ENCODE measurements at places on chromosomes 4 and X.

DNA sequence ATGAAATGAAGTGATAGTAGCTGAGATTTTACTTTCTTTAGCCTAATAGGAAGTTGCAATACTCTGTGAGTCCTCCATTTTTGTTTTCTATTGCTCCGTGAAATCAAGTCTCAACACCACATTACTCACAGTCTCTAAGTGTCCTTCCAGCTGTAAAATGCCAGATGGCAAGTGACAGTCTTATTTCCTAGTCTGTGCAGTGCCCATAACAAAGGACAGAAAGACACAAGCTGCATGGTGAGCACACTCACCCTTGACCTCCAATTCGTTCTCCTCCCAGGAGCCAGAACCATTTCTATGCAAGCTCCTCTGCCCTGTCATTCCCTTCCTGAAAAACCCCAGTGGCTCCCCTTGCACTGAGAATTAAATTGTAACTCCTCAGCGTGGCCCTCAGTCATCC lies 101.6 kb downstream of the PARM1 start:
- no peak for DNase-seq

DNA sequence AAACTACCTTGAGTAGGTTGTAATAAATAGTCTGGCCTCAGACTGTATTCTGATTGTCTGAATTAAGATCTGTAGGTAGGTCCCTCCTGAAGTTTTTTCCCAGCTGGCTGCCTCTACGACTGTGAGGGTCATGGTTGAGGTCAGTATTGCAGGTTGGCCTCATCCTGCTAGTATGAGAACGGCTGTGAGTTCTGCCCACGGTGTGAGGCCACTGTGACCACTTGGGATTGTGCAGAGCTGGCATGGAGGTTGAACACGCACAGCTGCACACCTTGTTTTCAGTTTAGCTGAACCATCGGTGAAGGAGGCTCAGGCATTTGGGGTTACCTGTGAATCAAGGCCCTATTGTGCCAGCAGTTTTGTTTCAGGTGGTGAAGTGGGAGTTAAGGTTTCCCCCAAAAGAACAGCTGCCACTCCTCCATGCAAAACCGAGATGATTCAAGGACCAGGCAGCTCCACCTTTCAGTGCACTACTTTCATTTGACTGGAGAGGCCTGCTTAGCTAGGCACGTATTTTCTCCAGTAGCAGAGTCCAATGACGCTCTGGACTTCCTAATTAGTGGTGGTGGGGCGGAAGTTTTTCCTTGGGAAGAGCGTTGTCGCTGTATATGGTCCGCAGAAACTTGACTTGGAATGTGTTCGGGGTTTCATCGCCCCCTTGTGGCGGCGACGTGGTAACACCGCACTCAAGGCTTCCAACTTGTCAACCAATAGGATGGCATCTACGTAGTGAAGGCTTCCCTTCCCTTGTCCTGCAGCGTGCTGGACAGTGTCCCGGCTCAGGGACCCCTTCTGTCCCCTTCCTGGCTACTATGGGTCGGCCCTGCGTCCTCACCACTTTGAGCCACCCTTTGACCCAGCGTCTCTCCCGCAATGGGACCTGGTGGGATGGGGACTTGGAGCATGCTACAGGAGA lies 13.8 kb downstream of the CMC4 start:
- DNase-seq, result peak; percentile 36

DNA sequence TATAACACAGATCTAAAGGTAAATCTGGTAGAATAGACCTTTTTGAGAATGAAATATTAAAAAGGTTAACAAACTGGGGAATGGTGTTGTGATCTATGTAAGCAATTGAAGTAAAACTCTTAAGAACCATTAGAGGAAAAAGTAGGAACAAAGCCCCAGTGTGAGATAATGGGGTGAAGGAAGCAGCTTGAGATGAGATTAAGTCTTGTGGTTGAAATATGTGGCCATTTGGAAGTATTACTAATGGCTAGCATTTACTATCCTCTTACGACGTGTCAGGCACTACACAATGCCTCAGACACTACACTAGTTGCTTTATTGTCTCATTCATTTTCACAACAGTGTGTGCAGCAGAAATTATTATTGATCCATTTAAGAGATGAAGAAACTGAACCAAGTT lies 25.9 kb upstream of the NDNF start:
- no peak for DNase-seq

DNA sequence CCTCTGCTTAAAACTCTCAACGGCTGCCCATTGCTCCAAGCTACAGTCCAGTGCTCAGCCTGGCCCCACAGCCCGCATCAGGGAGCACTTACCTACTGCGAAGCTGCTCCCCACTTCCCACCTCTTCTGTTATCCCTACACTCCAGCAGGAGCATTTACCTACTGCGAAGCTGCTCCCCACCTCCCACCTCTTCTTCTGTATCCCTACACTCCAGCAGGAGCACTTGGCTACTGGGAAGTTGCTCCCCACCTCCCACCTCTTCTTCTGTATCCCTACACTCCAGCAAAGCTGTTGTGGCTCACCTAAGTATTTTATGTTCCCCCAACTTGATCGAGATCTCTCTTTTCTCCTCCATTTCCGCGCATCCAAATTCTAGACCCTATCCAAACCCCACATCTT lies 563.3 kb upstream of the ZFP42 start:
- no peak for DNase-seq

DNA sequence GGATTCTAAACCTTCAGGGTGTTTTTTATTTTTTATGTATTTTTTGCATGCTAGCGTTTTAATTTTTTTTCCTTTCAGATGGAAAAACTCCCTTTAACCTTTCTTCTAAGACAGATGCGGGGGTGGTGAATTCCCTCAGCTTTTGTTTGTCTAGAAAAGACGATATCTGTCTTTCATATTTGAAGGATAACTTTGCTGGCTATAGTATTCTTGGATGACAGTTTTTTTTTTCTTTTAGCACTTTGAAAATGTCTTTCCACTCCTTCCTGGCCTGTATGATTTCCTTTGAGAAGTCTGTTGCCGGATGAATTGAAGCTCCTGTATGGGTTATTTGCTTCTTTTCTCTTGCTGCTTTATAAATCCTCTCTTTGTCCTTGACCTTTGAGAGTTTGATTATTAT lies 26.6 kb downstream of the PSAPL1 start:
- DNase-seq, result no peak

DNA sequence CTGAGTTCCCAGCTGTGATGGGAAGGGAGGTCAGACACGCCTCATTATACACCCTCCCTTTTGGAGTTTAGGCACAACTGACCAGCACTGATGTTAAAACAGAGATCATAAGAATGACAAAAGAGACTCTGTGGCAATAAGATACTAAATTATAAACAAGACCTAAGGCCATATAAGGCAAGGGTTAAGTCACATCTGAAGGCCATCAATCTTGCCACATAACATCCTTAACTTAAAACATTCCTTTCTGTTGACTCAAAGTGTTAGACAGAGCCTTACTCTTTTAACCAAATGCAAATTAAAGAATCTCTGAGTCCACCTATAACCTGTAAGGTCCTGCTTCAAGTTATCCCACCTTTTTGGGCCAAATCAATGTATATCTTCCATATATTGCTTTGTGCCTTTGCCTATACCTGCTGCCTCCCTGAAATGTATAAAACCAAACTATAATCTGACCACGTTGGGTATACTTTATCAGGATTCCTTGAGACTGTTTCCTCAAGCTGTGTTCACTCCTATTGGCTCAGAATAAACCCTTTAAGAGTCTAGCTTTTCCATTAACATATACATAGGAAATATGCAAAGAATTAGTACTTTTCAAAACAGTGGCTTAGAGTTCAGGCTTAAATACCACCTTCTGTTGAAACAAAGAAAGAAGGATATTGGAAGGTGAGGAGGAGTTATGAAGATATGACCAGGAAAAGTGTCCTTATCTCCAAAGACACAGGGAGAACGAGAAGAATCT lies 214.4 kb upstream of the PPP1R2C start:
- DNase-seq, result no peak

- DNase-seq, result no peak
Measured at GRCh38 chrX:53442322-53442631, 8.1 kb upstream of the HSD17B10 start.

- no peak for DNase-seq
Measured at GRCh38 chrX:108516184-108516583, 76.5 kb downstream of the COL4A5 start.

GRCh38 chrX:9134366-9134765 lies 100.4 kb upstream of the FAM9B start:
- DNase-seq, result no peak

DNA sequence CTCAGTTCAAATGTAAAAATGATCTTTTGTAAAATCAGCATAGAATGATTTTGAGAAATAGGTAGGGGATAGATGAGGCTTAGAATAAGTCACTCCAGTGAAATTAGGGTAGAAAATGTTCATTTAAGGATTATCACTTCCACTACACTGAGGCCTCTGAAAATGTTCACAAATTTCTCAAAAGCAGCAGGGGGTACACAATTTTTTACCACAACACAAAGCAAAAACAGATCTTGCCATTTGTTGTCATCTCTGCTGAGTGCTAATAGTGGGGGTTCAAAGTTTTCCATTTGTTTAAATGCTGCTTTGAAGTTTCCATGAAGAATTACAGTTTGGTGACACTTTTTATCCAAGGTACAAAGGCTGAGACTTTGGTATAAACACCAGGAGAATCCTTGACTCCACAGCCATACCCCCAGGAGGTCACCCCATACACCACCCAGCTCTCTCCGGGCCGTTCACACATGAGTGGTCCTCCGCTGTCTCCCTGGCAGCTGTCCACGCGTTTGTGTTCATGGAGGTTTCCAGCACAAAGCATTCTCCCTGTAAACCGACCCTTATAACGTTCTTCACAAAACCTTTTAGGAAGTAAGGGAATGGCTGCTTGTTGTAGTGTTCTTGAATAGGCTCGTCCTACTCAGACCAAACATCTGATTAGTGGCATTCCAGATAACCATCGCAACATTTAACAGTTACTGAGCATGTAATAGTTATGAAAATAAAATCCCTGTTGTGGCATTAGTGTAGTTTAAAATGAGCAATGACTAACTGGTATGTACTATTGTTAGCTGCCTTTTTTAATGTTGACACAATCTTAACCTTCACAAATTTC lies 71.0 kb downstream of the PRSS12 start:
- no peak for DNase-seq

DNA sequence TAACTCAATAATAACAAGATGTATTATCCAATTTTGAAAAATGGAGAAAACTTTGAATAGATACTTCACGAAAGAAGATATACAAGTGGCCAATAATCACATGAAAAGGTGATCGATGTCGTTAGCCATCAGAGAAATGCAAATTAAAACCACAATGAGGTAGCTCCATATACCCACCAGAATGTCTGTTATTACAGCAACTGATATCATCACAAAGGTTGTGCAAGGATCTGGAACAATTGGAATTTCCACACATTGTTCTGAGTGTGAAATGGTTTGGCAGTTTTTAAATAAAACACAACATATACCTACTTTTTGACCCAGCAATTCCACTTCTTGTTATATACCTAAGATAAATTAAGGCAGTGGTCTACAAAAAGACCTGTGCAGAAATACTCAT lies 71.7 kb downstream of the IRS4 start:
- no peak for DNase-seq

- no peak for DNase-seq
Measured at GRCh38 chr4:102560571-102561341, 59.6 kb downstream of the NFKB1 start.

- no peak for DNase-seq
Measured at GRCh38 chr4:60129740-60130139, 1070.4 kb upstream of the ADGRL3 start.

- DNase-seq, result no peak
Measured at GRCh38 chr4:109078724-109079123, 223.7 kb downstream of the COL25A1 start.

GRCh38 chr4:16043642-16044498 lies 40.0 kb downstream of the PROM1 start:
- DNase-seq, result no peak

- DNase-seq, result no peak
Measured at GRCh38 chrX:132461886-132462285, 27.0 kb downstream of the MBNL3 start.

DNA sequence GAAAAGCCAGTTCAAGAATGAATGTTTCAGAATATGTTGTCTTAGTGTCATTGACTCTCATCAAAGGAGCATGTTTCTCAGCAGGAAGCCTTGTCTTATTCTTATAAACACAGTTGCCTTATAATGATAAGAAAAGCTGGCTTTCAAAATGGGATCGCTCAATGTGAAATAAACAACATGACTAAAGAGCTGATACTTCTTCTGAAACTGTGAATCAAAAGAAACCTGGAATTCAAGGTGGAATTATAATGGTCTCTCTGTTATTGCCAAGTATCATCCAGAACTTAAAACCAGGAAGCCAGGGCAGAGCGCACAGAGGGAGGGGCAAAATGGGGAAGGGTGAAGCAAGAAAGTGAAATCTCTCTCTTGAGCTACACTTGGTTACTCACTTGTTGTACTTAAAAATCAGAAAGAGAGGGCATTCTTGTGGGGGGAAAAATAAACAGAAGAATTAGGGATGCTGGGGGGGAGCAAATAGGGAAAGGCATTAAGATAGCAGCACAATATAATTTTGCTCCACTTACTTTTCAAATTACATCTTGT lies 270.0 kb downstream of the MAPK10 start:
- DNase-seq, result no peak

- DNase-seq, result peak; percentile 41
Measured at GRCh38 chr4:54217642-54218495, 11.2 kb upstream of the PDGFRA start.

- no peak for DNase-seq
Measured at GRCh38 chr4:101211146-101211553, 136.2 kb downstream of the PPP3CA start.

DNA sequence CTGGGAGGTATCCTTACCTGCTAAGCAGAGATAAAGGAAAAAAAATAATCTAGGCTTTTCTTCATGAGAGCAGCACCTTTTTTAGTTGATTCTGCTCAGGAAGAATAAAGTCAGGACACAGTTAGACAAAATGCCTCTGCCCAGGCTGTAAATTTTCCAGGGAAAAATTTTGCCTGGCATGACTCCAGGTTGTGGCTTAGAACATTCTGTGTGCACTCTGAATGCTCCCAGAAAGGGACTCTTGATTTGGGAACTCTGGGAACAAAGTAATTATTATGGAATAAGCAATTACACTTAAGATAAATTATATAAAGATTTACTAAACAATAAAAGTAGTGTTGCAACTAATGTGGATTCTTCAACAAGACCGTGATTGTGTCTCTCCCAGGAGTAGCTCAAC lies 826.2 kb upstream of the TENM3 start:
- DNase-seq, result no peak

DNA sequence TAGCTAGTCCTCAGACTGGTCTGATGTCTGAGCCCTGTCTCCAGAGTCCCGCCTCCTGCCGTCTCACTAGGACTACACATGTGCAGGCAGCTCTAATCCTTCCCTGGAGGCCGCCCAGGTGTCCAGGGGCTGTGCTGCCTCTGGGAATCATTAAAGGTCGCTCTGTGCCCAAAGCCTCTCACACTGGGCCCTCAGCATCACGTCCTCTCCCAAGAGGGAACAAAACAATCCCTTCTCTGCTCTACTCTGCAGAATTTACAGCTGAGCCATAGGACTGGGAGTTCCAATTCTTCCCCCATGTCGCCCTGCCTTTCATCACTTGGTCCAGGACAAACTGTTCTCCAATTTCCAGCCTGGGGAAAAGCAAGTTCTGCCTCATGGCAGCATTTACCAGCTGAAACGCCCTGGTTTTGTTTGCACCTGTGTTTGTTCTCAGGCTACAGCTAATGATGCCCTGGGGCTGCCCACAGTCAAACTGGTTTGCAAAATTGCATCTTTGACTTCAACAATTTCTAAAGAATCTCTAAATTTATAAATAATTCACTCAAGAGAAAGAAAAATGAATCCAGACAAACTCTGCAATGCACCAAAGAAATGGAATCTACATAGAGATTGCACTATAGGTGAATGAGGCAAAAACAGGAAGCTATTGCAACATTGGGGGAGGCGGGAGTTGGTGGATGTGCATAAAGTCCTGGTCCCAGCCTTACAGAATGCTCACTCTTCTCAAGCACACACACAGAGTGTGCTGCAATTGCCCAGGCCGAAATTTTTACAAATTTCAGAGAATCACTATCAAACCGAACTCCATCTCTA lies 7.2 kb upstream of the MRFAP1 start:
- DNase-seq, result no peak

All from central memory CD4-positive, alpha-beta T cell (primary cell).